ENCODE measurements at places on chromosomes 2 and 18.

GRCh38 chr2:99600981-99601651, 111.3 kb upstream of the REV1 start:
- DNase-seq, result no peak

DNA sequence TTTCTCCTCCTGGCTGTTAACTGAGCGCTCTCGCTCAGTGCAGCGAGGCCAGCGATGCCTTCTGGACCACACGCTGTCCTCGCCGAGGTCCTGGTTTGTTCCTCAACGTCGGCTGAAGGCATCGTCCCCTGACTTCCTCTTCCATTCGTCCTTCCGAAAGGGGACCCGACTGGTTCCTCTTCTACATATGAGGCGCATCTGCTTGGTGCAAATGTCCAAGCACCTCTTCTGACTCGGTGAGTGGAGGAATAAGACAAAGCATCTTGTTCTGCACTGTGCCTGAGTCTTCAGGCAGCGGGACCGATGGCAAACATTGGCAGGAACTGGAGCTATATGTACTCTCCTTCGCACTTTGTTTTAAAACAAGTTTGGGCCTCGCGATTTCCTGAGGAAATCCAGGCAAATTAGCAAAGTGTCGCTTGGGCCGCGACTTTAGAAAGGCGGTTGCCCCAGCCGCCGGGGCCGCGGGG, 621 bp upstream of the KCNS3 start:
- DNase-seq, result no peak

GRCh38 chr2:172713365-172713875, 22.2 kb upstream of the RAPGEF4 start:
- DNase-seq, result no peak

GRCh38 chr2:72007402-72007801, 140.3 kb downstream of the CYP26B1 start:
- no peak for DNase-seq

- DNase-seq, result no peak
Observed at GRCh38 chr2:1340141-1340512, 73.1 kb upstream of the TPO start.

- no peak for DNase-seq
Observed at GRCh38 chr2:120515759-120516678, 170.1 kb downstream of the INHBB start.

- DNase-seq, result peak; percentile 61
Observed at GRCh38 chr2:72892506-72893173, 5.4 kb downstream of the SPR start.

DNA sequence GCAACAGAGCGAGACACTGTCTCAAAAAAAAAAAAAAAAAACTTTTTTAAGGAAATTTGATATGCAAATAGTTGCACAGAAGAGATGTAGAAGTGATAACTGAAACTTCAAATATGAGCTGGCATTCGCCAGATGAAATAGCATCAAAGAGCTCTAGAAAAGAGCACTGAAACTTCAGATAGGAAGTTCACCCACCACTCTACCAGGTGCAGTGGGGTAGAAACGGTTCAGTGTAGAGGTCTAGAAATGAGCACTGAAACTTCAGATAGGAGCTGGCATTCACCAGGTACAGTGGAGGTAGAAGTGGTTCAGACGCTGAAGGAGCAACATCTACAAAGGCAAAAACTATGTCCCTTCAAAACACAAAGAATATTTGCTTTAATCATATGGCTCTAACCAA, 9.0 kb upstream of the ONECUT2 start:
- no peak for DNase-seq

- DNase-seq, result no peak
Observed at GRCh38 chr18:33577685-33578517, at the start of gene ASXL3. TSS of gene ASXL3 (plus strand) at chr18:33578219. CDS start at chr18:33578632, 413 bp downstream.

- DNase-seq, result no peak
Observed at GRCh38 chr2:197513915-197514314, 2.0 kb upstream of the MOB4 start.

DNA sequence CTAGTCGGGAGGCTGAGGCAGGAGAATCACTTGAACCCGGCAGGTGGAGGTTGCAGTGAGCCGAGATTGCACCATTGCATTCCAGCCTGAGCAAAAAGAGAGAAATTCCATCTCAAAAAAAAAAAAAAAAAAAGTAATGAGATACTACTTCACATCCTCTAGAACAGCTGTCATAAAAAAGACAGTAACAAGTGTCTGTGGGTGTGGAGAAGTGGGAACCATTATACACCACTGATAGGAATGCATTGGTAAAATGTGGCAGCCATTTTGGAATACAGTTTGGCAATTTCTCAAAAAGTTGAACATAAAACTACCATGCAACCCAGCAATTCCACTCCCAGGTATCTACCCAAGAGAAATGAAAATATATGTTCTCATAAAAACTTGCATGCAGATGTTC, 166.6 kb downstream of the GREB1L start:
- no peak for DNase-seq

GRCh38 chr2:232372231-232373208, 6.0 kb upstream of the ALPP start:
- DNase-seq, result no peak

GRCh38 chr18:44986933-44987332, 306.2 kb downstream of the SETBP1 start:
- DNase-seq, result no peak

- peak; percentile 44 for DNase-seq
Observed at GRCh38 chr2:96773922-96774321, 13.2 kb downstream of the CNNM4 start.

- no peak for DNase-seq
Observed at GRCh38 chr2:141869572-141869971, 261.2 kb downstream of the LRP1B start.

GRCh38 chr2:55761526-55761925, 67.9 kb upstream of the PNPT1 start:
- no peak for DNase-seq

DNA sequence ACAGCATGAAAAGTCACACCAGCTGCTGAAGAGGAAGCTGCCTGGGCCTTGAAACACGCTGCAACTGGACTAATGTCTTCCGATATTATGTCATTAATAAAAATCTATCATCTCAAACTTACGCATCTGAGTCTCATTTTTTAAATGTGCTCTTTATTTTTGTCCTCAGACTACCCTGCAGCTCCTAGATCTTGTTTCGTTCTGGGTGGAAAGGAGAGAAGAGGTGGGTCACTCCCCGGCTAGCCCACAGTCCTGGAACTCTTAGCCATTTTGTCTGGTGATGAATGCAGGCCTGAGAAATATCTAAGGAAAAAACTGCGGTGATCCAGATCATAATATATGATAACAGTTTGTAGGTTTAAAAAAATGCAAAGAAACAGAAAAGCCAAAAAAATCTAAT, 73.3 kb downstream of the TXNL1 start:
- DNase-seq, result no peak

DNA sequence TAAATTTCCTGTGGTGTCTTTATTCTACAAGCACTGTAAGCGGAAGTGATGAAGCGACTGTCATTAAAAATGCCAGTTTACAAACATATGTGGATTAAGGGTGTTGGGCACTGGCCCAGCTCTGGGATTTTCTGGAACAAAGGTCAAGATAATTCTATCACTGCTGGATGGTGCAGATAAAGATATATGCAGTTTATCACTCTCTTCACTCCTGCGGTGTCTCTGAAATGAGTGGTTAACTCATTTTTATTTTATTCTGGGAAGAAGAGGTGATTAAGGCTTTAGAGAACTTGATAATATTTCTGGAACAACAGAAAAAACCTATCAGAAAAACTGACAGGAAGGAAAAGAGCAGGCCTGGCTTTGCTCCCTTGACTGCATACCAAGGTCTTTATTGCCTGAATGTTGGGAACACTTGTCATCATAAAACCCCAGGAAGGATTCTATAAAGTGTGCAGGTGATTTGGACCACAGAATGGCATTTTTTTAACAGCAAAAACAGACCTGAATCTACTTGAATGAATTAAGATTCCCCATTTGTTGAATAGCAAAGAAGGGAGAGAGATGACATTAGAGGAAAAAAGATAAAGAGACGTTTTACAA, 32.4 kb downstream of the ABCB11 start:
- no peak for DNase-seq

DNA sequence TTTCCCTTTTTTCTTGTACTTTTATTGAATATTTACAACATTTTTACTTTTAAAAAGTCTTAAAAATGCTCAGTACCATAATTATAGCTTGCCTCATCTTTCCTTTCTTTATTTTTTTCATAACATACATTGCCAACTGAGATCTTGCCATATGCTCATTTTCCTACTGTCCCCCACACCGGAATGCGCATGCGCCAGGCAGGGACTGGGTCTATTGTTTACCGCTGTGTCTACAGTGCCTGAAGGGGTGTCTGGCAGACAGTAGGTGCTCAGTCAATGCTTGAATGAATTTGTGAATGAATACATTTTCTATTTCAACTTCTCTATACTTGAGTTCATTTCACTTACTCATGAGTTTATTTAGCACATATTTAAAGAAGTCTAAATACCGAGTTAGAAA, 158.0 kb downstream of the CYP26B1 start:
- DNase-seq, result no peak

DNA sequence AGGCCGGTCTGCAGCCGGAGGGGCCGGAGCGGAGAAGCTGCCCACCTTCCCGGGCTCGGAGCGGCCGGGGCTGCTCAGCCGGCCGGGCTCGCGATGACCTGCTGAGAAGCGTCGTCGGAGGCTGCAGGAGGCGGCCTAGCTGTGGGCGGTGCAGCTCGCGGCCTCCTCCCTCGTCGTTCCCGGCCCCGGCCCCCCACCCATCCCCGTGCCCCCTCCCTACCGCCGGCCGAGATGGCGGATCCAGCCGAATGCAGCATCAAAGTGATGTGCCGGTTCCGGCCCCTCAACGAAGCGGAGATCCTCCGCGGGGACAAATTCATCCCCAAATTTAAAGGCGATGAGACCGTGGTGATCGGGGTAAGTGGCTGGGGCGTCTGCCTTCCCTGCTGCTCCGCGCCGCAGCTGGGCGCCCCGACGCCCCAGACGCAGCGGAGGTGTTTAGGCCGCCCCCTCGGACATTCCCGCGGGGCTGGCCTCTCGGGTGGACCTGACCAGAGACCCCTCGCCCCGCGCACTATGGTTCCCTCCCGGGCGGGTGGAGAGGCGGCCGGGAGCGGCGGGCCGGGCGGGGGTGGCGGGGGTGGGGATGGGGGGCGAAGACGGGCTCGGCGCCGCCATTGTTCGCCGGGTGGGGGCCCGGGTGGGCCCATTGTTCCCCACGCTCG, 492 bp downstream of the KIF5C start:
- peak; percentile 12 for DNase-seq

DNA sequence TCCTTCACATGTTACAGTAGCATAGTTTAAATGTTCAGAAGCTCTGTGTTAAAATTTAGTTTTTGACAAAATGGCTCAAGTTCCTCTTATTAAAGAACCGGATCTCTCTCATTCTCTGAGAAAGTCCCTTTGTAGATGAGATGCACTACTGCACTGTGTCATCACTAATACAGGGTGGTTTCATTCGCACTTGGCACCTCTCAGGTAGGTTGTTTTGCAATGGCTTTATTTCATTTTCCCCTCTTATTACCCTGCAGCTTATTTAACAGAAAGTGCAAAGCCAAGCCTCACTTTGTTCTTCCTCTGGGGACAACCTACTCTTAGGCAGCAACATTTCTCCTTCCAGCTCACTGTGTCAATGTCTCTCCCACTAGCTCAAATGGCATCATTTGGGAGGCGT, 185.1 kb downstream of the DLGAP1 start:
- DNase-seq, result no peak

DNA sequence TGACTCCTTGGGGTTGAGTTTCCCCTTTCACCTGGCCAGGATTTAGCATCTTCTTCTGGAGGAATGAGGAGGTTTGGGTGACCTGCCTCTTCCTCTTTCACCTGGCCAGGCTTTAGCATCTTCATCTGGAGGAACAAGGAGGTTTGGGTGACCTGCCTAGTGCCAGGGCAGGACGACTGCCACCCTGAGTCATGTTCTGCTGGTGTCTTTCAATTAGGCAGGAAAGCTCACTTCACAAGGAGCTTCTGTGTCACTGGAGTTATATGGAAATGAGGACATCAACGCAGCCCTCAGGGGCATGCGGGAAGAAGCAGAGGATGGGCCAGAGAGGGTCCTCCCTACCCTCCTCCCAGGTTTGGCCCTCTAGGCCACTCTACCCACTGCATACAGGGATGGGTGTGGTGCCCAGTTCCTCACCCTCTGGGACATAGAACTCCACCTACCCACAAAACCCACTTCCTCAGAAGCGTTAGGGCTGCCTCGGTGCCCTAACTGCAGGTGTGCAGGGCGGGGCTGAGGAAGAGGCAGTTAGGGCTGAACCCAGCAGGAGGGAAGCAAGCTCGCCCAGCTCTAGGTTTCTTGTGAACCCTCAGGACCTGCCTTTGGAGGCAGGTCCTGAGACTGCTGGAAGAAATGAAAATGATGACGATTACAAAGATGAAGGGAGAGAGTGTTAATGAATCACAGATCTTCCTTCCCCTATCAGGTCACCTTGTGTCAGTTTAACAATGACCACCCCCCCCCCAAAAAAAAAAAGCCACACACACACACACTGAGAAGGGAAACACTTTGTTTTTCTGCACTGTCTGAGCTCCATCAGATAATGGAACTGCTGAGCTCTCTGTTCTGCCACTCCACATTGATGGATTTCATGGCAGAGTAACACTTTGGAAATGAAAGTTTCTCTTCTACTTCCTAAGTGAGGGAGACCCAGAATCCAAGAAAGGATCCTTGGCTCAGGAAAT, 71.0 kb downstream of the ARL4C start:
- DNase-seq, result peak; percentile 61

- DNase-seq, result peak; percentile 23
Observed at GRCh38 chr2:134466141-134466540, 212.3 kb downstream of the MGAT5 start.

- no peak for DNase-seq
Observed at GRCh38 chr2:206477296-206477695, 34.0 kb downstream of the ADAM23 start.

DNA sequence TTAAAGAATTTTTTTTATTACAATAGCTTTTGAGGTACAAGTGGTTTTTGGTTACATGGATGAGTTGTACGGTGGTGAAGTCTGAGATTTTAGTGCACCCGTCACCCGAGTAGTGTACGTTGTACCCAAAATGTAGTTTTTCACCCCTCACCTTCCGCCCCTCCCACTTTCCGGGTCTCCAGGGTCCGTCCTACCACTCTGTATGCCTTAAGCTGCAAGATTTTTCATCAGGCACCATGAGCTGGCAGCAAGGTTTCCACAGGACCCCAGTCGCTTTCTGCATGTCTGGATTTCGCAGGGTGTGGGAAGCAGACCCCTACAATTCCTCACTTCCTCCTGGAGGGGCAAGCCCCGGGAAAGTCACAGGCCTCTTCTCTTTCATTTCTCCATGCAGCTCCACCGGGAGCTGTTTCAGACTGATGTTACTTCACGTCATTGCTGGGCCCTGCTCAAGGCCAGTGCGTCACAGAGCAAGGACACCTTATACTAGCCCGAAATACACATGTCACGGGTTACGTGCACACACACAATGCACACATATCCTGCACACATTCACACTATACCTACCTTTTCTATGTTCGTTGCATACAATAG, 179.1 kb downstream of the ZFP36L2 start:
- DNase-seq, result no peak

GRCh38 chr2:68912732-68913131, 40.0 kb downstream of the GKN2 start:
- DNase-seq, result peak; percentile 27

DNA sequence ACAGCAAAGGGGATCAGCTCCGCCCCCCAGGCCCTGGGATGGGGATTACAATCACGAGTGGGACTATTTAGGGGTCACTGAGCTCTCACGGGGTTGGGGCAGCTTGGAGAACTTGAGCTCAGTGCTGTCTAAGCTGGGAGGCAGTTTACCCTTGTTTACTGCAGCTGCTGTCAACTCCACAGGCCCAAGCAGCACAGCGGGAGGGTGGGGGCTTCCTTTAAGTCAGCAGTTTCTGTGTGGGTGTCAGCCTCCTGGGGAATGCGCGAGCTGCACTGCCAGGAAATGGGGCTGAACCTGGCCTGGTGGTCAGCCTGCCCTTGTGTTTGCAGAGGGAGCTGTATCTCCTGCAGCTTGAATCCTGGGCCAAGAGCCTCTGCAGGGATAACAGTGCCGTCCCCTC, 29.8 kb downstream of the TOGARAM2 start:
- DNase-seq, result peak; percentile 47

Measured in activated naive CD8-positive, alpha-beta T cell treated with anti-CD3 and anti-CD28 coated beads, Interleukin-2, amount 50 U/mL, for 24 hours (primary cell).